Fibroblast of lung (primary cell): ENCODE measurements at places on chromosomes 12 and 14.

DNA sequence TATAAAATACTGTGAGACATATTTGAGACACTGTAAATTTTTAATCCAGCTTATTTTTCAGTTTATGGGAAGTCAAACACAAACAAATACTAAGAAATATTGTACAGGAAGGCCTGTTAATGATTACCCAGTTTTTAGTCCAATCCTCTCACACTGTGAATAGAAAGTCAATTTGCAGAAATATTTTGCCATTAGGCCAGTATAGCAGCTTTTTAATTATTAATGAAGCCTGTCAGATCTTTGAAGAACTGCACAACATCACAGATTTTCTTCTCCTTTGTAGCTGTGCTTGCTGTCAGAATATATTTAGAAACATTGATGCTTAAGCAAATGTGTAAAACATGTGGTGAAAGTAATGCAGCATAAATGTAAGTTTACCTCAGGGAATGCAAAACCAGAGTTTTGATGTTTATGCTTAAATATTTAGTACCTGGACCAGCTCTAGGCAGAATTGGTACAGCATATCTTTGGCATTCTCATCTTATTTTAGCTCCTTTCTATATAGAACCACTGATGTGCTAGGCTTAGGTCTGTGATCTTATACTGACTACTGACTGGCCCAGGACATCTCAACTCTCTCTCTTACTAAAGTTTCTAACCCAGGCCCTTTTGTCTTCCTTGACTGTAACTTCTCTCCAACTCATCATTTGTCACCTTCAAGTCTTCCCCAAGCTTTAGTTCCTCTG is 230.8 kb upstream of the NAV3 start:
- DNase-seq, result no peak

- DNase-seq, result peak; percentile 14
Measured at GRCh38 chr12:88876857-88877256, 296.6 kb upstream of the KITLG start.

GRCh38 chr14:53890611-53891101 is 66.0 kb downstream of the BMP4 start:
- no peak for DNase-seq

- DNase-seq, result peak; percentile 63
Measured at GRCh38 chr14:28661171-28661772, 105.3 kb upstream of the FOXG1 start.

DNA sequence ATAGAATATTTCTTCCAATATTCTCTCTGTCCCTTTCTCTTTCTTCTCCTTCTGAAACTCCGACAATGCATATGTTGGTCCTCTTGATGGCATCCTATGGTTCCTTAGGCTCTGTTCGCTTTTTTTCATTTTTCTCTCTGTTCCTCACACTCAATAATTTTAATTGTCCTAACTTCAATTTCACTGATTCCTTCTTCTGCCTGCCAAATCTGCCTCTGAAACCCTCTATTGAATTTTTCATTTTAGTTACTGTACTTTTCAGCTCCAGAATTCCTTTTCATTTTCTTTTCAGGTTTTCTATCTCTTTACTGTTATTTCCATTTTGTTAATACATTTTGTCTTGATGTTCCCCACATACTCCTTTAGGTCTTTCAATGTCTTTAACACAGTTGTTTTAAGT is 67.0 kb upstream of the TTC7B start:
- DNase-seq, result no peak

GRCh38 chr14:58898655-58899316 is 261.0 kb downstream of the DACT1 start:
- peak; percentile 99 for DNase-seq

DNA sequence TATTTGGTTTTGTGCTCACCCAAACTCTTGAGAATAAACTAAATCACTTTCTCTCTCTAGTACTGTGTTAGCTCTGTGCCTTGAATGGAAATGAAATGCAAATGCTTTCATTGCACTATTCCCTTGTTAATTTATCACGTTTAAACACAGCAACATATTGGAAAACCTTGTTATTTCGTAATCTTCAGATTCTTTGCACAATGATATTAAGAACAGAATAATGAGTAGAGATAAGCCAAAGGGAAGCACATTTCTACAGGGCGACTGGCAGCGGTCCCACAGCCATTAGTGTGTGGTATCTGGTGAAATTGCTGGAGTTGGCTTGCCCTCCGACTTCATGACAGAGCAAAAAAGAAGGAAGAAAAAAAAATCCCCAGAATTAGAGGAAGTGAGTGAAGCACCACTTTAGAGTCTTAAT is 166.1 kb upstream of the E2F7 start:
- DNase-seq, result peak; percentile 91

GRCh38 chr12:126210448-126210847 is 1145.2 kb downstream of the AACS start:
- no peak for DNase-seq

DNA sequence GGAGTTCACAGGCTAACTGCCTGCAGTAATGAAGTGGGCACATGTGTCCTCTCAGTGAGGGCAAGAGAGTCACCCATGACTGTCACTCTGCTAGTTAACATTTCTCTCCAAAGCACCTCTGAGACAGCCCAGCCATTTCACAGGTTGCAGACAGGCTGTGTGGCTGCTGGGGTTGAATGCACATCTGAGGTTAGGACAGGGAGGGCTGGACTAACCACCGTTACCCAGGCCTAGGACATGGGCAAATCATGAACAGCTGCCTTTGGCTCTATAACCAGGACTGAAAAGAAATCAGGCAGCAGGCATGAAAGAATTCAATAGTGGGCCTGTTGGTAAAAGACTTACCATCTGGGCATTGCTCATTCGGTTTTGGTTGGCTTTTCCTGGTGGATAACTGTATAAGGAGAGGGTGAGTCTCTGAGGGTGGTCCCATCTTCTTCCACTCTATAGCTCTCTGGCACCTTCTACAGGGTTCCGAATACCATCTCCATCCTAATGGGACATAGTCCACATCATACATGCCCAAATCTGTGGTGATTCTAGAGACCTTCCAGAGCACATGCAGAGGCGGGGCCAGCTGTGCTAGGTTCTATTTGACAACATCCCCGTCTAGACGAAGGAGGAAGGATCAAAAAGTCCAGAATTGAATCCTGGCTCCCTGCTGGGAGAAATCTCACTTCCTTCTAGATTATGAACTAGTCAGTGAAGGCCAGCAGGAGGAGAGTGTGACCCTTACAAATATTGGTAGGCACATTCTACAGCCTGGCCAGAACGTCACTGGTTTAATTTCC is 10.8 kb downstream of the CRACR2A start:
- no peak for DNase-seq

GRCh38 chr12:21456291-21456780 is 18.9 kb downstream of the PYROXD1 start:
- DNase-seq, result no peak

GRCh38 chr12:103680591-103681141 is 93.6 kb downstream of the STAB2 start:
- DNase-seq, result peak; percentile 97

GRCh38 chr12:67981287-67982162 is 7.7 kb upstream of the IFNG-AS1 start:
- peak; percentile 96 for DNase-seq

- no peak for DNase-seq
Measured at GRCh38 chr12:48978291-48978740, at the start of gene WNT1. Gene WNT1 (plus strand): TSS chr12:48978322. CDS start chr12:48978651, 329 bp downstream.

DNA sequence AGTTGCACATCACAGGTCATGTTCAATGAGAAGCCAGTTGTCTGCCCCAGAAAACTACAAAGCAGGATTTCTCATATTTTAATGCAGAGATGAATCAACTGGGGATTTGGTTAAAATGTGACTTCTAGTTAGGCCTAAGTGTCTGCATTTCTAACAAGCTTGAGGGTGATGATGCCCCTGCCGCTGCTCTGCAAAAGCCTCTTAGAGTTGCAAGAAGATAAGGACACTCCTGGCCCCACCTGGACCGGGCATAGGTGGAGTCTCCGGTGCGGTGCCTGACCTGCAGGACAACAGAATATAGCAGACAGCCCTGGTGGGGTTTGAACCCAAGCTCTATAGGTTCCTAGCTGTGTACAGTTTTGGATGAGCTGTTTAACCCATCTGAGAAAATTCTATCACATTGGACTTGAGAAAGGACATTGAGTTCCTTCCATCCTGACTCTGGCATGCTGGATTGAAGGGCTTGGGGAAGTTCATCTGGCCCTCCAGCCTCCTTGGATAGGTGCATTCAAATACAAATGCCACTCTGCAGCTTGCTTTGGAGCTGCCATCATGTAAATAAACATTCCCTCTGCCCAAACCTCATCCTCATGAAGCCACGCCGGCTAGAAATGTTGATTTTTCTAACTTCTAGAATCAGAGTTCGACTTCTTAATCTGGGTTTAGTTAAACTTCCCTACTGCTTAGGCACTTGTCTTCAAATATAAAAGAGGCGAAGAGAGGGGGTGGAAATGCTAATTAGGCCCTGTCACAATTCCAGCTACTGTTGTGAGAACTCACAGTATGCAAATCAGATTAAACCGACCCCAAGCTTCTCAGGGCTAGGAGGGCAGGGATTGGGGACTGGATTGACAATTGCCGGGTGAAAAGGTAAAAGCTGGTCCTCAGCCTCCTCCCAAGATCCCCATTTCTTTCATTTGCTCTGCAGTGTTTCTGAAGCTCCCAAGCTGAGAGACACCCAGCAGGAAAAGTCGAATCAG is 1225.6 kb downstream of the VRK1 start:
- no peak for DNase-seq

GRCh38 chr14:49218436-49219092 is 367.6 kb downstream of the RPS29 start:
- peak; percentile 76 for DNase-seq

- no peak for DNase-seq
Measured at GRCh38 chr12:6975297-6976032, 4.8 kb downstream of the EMG1 start.

- no peak for DNase-seq
Measured at GRCh38 chr12:79688376-79689060, 2.2 kb downstream of the PAWR start.

- DNase-seq, result peak; percentile 23
Measured at GRCh38 chr14:94334872-94335271, 11.7 kb upstream of the SERPINA6 start.

DNA sequence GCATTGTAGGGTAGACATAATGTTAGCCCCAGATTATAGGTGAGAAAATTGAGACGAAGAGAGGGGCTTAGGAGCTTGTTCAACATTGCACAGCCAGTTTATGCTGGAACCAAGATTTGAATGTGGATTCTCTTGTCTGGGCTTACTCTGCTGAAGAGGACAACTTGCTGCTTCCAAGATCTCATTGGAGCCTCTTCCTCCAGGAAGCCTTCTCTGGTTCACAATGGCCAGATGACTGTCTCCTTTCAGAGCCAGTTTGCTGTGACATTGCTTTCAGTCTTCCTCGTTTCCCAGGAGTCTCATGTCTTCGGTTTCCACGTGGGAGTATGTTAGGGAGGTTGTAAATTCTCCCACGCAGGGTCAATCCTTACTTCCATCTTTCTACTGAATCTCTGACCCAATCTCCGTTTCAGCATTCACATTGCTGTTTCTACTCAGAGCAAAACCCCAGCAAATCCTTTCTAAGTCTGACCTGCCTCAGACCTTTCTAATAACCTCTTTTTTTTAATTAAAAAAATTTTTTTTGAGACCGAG is 62.2 kb upstream of the LHX5 start:
- DNase-seq, result no peak

DNA sequence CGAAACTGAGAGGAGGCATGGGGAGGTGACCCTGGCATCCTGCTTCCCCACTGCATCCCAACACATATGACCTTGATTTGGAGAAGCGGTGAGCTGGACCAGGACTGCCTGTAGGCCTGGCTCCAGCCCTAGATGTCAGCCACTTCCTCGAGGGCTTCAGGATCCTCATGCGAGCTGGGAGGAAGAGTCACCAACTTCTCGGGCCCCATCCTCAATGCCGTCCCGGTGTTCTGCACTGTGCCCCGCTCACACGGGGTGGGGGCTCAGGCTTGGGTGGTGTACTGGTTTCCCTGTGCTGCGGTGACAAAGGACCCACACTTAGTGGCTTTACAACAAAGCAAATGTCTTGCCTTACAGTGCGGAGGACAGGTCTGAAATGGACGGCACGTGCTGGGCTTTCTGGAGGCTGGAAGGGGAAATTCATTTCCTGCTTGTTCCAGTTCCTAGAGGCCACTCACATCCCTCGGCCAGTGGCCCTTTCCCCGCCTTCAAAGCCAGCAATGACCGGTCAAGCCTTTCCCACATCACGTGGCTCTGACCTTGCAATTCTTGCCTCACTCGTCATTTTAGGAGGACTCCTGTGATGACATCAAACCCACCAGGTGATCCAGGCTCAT is 298.1 kb upstream of the RTL1 start:
- no peak for DNase-seq

DNA sequence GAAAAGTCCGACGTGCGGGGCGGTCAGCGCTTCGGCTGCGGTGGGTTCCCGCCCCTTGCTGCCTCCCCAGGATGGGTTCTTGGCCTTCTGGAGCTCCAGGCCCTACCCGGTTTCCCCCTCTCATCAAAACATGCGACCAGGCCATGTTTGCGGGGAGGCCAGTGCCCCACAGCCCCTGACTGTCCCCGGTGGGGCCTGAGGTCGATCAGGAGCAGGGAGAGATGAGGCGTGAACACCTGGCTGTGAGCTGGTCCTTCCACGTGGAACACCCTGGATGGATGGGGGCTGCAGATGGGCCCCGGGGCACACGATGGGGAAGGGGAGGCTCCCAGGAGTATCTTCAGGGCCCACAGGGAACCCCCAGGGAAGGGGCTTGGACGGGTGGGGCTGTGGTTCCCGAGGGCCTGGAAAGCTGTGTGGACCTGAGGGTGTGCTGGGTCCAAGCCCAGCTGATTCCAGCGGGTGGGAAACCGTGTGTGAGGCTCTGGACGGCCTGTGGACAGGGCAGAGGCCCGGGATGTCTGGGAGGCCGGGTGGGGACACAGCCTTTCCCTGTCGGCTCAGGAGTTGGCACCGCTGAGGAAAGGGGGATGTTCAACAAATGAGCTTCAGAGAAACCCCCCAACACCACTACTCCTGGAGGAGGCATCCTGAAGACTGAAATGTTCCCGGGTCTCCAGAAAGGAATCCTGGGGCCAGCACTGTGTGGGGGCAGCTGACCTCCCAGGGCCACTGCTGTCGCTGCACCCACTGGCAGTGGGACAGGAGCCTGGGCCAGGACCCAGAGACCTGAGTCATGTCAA is 187.0 kb upstream of the C14orf180 start:
- no peak for DNase-seq

GRCh38 chr12:30753233-30753632 is 1.5 kb downstream of the CAPRIN2 start:
- peak; percentile 56 for DNase-seq

DNA sequence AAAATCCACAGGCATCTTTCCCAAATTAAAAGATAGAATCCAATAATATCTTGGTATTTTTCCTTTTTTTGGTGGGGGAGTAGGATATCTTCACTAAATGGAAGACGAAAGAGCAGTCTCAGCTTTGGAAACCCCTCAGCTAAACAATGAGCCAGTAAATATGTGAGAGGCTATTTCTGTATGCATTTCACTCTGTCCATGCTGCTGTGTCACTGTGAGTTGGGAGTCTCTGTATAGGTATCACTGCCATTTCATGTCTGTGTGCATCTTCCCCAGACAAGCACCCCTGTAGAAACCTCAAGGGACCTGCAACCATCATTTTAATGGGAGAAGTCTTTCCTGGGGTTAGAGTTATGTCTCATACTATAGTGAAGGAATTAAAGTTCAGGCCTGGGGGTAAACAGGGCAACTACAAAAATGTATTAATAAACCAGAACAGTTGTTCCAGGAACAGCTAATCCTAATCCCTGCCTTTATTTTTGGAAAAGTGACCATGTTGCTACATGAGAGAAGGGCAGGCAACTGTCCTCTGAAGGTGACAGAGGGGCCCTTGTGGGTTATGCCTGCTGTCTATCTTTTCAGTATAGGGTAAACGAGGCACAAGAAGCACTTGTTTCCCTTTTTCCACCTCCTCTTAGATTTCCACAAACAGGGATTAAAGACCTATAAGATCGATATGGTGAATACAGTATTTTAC is 11.3 kb upstream of the STAC3 start:
- no peak for DNase-seq

GRCh38 chr12:12366701-12367481 is 10.0 kb downstream of the BORCS5 start:
- no peak for DNase-seq
